Endothelial cell (in vitro differentiated cells): ENCODE measurements at places on chromosomes 11 and 22.
A peak's percentile ranks its signal among the peaks of the same experiment; 100 is the strongest.

- DNase-seq: no peak
Observed at GRCh38 chr11:119873761-119874421, 144.9 kb upstream of the NECTIN1 start.

DNA sequence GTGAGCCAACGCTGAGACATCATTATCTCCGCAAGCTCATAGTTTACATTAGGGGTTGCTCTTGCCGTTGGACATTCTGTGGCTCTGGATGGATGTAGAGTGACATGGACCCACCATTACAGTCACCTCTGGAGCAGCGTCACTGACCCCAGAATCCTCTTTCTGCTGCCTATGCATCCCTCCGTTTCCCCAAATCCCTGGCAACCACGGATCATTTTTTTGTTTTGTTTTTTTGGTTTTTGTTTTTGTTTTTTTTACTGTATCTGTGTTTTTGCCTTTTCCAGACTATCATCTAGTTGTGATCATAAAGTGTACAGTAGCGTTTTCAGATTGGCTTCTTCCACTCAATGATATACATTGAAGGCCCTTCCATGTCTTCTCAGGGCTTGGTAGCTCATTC lies 4.0 kb downstream of the PARVB start:
- DNase-seq: no peak

GRCh38 chr11:17853280-17853679 lies 118.7 kb downstream of the KCNC1 start:
- no peak for DNase-seq

GRCh38 chr11:9855579-9856287 lies 191.9 kb downstream of the SWAP70 start:
- DNase-seq: no peak

- no peak for DNase-seq
Observed at GRCh38 chr11:131324921-131325570, 45.4 kb upstream of the NTM start.

DNA sequence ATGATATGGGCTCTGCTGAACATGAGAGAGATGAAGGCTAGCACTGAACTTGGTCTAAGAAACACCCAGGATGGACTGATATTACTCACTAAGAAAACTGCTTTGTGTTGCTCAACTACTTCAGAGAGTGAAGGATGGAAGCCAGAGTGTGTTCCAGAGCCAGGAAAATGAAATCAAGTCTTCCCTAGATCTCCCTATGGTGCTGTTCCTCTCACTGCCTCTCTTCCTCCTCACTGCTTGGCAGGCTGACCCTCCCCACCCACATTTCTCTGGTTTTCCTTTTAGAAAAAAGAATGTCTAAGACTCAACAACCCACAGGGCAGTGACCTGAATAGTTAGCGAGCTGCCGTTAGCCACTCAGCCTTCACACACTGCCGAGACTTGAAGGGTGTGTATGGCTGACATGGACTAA lies 65.6 kb downstream of the CCDC81 start:
- no peak for DNase-seq

- DNase-seq: no peak
Observed at GRCh38 chr11:115181538-115181937, 322.7 kb downstream of the CADM1 start.

DNA sequence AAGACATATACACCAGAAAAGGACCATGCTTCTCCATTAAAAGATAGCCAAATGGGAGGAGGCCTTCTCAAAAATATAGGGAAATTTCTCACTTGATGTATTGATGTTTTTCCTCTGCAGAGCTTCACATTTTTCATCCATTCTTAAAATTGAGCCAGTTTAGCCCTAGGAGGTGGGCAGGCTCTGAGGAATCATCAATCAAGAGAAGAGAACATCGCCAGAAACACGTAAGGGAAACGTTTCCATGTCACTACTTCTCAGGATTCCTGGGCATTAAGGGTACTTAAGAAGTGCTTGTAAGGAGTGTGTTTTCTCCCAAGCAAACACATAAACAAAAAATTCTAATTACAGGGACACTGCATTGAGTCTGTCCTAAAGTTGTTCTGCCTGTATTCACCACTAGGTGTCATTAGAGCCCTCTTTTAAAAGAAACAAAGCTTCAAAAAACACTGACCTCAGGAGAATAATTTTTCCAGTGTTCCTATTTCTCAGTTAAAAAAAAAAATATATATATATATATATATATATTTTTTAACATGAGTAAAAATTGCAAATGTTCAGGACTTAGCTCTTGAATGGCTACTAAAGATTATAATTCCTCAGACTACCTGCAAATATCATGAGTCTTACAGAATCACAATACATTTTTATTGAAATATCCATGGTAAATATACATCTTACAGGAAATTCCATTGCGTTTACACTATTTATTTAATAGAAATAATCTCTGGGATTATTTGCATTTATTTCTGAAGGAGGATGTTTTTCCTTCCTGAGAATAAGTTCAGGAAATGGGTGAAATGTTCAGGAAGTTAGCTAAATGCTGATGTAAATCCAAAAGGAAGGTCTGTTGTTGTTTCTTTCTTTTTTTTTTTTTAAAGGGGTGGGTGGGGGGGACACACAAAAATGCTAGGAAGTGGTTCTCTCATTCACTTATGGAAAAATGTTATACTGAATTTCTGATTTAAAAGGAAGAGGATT lies 16.0 kb downstream of the FZD4 start:
- peak; percentile 37 for DNase-seq

- DNase-seq: no peak
Observed at GRCh38 chr11:111922803-111923202, 4.1 kb downstream of the C11orf52 start.

GRCh38 chr22:19940536-19941364 lies 822 bp upstream of the COMT start:
- DNase-seq: no peak

GRCh38 chr22:29224859-29225410 lies 19.2 kb downstream of the EMID1 start:
- no peak for DNase-seq

- DNase-seq: no peak
Observed at GRCh38 chr11:44968510-44968909, 17.8 kb upstream of the TP53I11 start.

DNA sequence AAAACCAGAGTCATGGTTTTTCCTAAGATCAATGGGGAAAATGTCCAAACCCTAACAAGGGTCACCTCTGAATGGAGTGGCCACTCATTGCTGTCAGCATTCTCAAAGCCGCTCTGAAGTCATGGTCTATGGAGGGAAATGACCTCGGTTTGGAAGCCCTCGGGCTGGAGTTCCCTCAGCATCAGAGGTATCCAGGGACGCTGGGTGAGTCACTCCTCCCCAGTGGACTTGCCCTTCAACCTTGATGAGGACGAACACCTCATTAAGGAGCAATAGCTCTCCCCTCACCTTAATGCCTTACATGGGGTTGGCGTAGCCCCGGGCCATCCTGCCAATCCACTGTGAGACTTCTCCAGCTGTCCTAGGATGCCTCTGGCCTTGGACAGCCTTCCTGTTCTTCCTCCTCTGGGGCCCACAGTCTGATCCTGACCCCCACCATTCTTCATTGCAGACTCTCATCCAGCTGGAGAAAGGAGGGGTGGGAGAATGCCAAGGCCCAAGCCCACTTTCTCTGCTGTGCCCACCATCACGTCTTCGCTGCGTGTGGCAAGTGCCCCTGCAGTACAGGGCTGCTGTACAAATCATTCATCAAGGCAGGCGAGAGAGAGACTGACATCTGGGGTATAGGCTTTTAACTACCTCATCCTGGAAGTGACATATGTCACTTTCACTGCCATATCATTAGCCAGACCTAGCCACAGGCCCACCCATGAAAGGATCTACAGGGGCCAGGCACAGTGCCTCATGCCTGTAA lies 25.4 kb upstream of the MYH9 start:
- no peak for DNase-seq

- DNase-seq: peak; percentile 11
Observed at GRCh38 chr22:26979294-26979693, 321.9 kb downstream of the MIAT start.

DNA sequence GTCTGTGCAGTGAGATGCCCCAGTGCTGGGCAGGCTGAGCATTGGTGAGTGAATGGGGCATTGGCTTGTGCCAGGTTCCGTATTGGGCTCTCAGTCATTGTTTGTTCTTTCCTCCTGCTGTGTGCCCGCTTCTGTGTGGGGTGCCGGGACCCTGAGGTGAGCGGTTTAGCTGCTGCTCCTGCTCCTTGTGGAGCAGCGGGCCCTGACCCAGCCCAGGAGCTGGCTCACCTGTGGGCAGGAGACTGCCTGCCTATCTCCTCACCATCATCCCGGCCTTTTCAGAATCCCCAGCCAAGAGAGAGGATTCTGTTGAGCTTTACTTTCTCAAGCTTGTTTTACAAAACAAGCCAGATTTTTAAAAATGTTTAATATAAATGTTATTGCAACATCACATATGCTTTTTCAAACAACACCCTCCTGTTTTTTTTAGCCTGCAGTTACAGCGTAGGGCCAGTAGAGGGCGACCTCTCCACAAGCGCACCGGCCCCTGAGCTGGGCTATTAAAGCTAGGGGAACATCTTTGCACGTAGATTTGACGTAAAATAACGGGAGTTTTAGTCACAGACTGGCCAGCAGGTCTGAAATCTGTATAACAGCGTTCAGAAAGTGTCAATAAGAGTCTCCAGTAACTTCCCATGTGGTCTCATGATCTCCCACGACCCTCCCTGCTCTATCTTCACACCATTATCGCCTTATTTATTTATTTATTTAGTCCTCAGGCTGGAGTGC lies 25.1 kb upstream of the RELT start:
- peak; percentile 52 for DNase-seq

- DNase-seq: no peak
Observed at GRCh38 chr22:25139062-25139461, 60.6 kb upstream of the CRYBB3 start.

DNA sequence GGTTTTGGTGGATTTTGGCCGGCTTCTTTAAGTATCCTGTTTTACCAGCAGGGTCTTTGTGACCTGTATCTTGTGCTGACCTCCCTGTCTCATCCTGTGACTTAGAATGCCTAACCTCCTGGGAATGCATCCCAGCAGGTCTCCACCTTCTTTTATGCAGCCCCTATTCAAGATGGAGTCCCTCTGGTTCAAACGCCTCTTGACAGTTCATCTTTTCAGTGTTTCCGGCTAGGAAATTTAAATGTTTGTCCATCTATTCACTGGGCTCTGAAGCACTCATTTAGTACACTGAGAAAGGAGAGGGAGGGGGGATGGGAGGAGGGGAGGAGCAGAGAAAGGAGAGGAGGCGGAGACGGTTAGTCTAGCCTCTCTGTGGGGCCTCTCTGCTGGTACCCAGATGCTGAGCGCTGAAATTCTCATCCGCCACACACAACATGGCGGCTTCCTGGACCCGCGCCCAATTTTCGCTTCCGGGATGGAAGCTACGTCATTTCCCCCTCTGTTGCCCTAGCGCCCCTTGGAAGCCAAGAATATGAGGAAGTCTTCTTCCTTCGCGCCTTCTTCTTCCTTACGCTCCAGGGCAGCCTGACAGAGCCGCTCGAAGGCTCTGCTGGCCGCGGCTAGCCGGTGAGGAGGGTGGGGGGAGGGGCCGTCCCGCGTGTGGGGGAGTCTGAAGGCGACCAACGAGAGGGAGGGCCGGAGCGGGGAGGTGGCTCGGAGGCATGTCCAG lies 69.0 kb upstream of the SYT13 start:
- DNase-seq: peak; percentile 63

DNA sequence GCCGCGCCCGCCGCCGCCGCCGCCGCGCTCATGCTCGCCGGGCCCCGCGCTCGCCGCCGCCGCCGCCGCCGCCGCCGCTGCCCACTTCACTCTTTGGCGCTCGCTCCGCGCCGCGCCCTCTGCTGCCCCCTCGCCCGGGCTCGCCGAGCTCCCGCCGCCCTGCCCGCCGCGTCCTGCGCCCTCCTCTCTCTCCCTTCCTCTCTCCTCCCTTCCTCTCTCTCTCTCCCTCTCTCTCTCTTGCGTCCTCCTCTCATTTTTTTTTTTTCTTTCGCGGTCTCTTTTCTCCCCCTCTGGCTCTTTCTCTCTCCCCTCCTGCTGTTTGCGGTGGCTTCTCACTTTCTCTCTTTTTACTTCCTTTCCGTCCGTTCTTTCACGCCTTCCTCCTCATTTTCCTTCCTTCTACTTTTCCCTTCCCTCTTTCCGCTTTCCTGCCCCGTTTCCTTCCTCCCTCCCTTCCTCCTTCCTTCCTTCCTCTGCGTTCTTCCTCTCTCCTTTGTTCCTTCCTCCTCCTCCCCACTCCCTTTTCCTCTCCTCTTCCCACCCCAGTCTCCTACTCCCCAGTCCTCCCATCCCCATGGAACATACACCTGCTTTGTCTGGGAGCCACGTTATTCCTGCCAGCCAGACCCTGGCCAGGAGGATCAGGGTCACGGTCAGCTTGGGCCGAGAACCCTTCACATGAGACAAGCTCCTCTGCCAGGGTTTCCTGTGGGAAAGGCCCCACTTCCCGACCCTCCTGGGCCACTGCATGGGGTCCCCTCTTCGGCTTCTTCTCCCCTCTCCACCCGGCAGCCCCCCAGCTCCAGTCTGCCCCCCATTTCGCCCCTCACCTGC lies 19.3 kb upstream of the SHISAL1 start:
- DNase-seq: peak; percentile 51

- no peak for DNase-seq
Observed at GRCh38 chr22:50090412-50090714, 557 bp downstream of the MOV10L1 start.

DNA sequence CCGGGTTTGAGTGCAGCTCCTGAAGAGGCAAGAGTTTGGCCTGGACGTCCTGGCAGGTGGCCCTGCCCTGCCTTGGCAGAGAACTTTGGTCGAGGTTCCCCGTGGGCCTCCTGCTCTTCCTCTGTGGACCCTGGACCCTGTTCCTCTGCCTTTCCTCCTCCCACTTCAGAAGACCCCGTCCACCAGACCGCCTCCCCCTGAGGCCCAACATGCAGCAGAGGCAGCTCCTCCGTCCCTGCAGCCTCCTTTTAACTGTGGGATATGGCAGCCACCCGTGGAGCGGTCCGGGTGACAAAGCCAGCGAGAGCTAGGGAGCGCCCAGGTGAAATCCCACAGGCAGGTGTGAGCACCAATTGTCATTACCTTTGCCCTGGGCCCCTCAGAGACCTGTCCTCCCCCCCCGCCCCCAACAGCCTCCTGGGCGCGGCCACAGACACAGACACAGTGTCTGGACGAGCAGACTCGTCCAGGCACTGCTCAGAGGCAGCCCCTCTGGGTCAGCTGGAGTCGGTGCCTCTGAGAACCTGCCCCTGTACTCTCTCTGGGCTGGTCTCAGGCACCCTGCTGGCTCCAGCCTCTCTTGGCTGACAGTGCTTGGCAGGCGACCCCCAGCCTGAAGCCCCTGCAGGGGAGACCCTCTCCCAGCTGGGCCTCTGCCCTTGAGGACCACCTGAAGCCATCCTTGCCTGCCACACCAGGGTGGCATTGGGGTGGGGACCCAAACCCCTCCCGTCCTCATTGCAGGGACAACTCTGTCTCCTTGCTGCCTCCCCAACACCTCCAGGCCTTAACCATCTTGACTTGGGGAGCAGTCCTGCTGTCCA lies 4.1 kb upstream of the PTDSS2 start:
- no peak for DNase-seq

DNA sequence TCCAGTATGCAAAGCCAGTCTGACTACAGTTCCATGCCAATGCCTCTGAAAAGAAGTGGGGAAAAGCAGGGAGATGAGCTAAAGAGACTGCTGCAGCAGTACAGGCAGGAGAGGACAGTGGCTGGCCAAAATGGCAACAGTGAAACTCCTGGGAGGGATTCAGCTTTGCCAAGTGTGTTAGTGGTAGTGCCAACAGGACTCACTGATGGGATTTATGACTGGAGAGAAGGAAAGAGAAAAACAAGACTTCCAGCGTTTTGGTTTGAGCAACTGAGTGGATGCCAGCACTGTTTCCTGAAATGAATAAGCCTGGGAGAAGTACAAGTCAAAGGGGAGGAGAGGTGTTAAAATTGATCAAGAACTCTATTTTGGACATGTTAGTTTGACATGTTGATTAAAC lies 80.9 kb downstream of the PLEKHA7 start:
- no peak for DNase-seq
